NK-92 treated with Interleukin-12 subunit alpha and Interleukin-12 subunit beta, amount 100 ng/mL, for 24 hours (cell line): ENCODE measurements at places on chromosomes 16 and 17.

DNA sequence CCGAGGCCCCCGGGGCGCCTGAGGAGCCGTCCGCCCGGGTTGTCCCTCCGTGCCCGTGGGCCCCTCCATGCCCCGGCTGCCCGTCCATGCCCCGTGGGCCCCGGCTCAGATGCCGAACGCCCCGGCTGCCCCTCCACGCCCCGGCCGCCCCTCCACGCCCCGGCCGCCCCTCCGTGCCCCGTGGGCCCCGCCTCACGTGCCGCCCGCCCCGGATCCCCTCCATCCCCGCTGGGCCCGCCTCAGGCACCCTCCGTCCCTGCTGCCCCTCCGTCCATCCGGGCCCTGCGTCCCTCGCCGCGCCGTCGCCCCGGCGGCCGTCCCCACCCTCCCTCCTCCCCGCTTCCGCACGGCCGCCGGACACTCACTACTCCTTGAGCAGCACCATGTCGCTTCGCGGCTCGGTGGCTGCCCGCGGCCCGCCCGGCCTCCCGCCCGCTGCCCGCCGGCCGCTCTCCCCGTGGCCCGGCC lies 382 bp downstream of the PITPNA start:
- no peak for DNase-seq

- no peak for DNase-seq
Observed at GRCh38 chr16:86503830-86504229, 6.5 kb upstream of the FOXF1 start.

DNA sequence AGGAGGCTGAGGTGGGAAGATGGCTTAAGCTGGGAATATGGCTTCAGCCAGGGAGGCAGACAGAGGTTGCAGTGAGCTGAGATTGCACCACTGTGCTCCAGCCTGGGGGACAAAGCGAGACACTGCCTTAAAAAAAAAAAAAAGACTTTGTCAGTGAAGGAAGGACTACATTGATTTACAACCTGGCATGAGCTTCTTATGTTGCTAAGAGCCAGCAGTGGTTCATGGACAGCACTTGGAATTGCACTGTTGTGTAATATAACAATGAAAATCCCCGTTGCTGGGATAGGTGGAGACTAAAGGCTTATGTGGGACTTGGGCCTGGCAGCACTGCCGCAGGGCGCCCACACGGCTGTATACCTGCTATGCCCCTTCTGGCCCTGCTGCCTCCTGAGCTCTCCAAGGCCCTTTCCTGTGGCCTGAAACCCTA lies 14.1 kb upstream of the SLC16A5 start:
- no peak for DNase-seq

GRCh38 chr16:13098536-13098935 lies 197.1 kb downstream of the SHISA9 start:
- DNase-seq, result no peak

GRCh38 chr17:296379-296778 lies 56.2 kb downstream of the RPH3AL start:
- DNase-seq, result no peak

GRCh38 chr16:28062847-28063521 lies 530 bp downstream of the GSG1L start:
- no peak for DNase-seq

GRCh38 chr17:17924131-17924856 lies 47.9 kb downstream of the TOM1L2 start:
- no peak for DNase-seq

DNA sequence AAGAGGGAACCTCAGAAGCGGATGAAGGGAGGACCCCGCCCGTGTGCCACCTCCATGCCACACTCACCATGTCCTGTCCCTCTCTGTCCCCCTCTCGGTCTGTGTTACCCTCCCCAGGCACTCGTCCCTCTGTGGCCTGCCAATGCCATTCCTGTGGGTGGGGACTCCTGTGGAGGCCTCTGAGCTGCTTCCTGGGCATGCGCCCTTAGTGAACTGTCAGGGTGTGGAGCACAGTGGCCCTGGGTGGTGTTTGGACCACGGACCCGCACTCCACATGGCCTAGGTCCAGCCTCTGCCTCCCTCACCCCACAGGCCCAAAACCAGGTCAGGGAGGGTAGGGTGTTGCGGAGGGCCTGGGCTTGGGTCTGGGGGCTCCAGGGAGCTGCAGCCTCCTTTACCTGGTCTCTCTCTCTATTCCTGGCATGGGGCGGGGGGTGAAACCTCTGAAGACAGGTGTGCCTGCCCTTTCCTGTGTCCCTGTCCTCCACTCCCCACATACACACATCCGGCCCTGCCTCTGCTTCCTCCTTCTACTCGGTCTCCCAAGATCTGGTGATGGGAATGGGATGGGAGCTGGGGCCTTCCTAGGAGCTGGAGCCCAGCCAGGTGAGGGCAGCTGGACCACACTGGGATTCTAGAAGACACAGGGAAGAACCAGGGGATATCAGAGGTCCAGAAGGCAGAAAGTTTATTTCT lies 11.5 kb upstream of the PKMYT1 start:
- no peak for DNase-seq
